ENCODE measurements at places on chromosomes 12 and 14. TPM values are rescaled to one million over a fixed set of nuclear protein-coding genes. Genes with fewer than 3 reads are reported as not detected.

DAZAP2 gene
- 166 TPM for total RNA-seq

GLT8D2 gene
- total RNA-seq: 8.7 TPM

PRB3 gene
- not detected for total RNA-seq

PPFIA2 gene
- total RNA-seq: 0.89 TPM

NGB gene
- not detected for total RNA-seq

OLR1 gene
- total RNA-seq: 0.79 TPM

FAR2 gene
- total RNA-seq: 7.3 TPM

CLEC7A gene
- total RNA-seq: 4.8 TPM

MYBPC1 gene
- 27.9 TPM for total RNA-seq

PLA2G1B gene
- not detected for total RNA-seq

CYP27B1 gene
- 0.12 TPM for total RNA-seq

GLS2 gene
- 0.53 TPM for total RNA-seq

PRORP gene
- 17.4 TPM for total RNA-seq

PLEKHG7 gene
- not detected for total RNA-seq

CFAP54 gene
- 0.14 TPM for total RNA-seq

CRIP1 gene
- total RNA-seq: 218 TPM

B3GNT4 gene
- total RNA-seq: not detected

CBLN3 gene
- 1.6 TPM for total RNA-seq

LTBP2 gene
- total RNA-seq: 46.0 TPM

ZNF605 gene
- total RNA-seq: 14.1 TPM

LBHD2 gene
- total RNA-seq: not detected

OTUB2 gene
- 0.11 TPM for total RNA-seq

MIP gene
- 0.34 TPM for total RNA-seq

IGFBP6 gene
- 134 TPM for total RNA-seq

KRT75 gene
- total RNA-seq: not detected

POTEG gene
- total RNA-seq: not detected

GPR68 gene
- 1.0 TPM for total RNA-seq

NANOG gene
- total RNA-seq: not detected

FCF1 gene
- total RNA-seq: 29.3 TPM

PSMA6 gene
- total RNA-seq: 156 TPM

PAPLN gene
- 8.4 TPM for total RNA-seq

C1R gene
- total RNA-seq: 447 TPM

GPR135 gene
- 5.1 TPM for total RNA-seq

ANKRD52 gene
- total RNA-seq: 22.8 TPM

ATP5F1B gene
- 1,684 TPM for total RNA-seq

ACSS3 gene
- total RNA-seq: 29.8 TPM

ATG14 gene
- total RNA-seq: 11.2 TPM

PDZRN4 gene
- total RNA-seq: 0.32 TPM

NDUFB1 gene
- 500 TPM for total RNA-seq

KLHDC1 gene
- 13.5 TPM for total RNA-seq

CACNA2D4 gene
- total RNA-seq: 3.0 TPM

NKX2-1 gene
- not detected for total RNA-seq

YLPM1 gene
- total RNA-seq: 36.1 TPM

TPH2 gene
- not detected for total RNA-seq

EPS8 gene
- 39.7 TPM for total RNA-seq

NYNRIN gene
- 9.3 TPM for total RNA-seq

CERS5 gene
- total RNA-seq: 18.8 TPM

Data from right cardiac atrium (tissue), 5 donors.